ENCODE measurements at places on chromosomes 1 and 21. TPM values are rescaled to one million over a fixed set of nuclear protein-coding genes. Genes with fewer than 3 reads are reported as not detected.

DNA sequence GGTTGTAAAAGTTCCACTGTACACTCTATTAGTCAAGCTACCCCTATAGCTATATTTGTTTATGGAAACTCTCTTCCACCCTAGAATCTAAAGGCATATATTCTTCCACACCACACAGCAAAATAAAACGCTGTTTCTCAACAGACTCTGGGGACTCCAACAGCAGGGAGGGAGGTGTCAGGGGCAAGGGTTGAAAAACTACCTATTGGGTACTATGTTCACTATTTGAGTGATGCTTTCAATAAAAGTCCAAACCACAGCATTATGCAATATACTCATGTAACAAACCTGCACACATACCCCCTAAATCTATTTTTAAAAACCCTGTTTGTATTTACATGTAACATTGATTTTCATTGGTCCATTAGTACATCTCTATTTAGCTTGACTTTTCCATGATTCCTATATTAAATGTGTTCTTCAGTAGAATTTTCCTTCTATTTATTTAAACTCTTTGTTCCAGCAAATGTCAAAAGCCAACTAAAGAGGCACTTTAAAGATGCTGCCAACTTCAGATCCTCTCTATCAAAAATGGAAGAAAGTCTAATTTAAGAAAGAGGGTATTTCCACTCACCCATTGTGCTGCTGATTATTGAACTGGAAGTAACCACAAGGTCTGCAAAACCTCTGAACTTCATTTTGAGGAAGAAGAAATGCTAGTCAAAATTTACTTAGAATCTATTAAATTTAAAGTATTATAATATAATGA, 26.2 kb downstream of the RGS7 start:
- no peak for DNase-seq
- H3K27me3 ChIP-seq = no peaks in the 10 kb centered on the region
- H3K36me3 ChIP-seq = no peaks in the 10 kb centered on the region

DNA sequence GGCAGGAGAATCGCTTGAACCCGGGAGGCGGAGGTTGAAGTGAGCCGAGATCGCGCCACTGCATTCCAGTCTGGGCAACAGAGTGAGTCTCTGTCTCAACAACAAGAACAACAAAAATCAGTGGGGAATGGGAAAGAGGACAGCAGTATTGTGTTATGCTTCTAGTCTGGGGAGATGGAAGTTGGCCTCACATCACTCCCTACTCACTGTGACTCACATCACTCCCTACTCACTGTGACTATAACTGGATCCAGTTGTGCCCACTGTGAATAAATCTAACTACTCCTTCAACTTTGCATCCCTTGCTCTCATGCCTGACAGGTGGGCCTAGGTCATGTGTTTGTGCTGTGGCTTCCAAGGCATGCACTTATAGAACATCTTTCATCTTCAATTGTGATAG, 285.4 kb upstream of the USP24 start:
- H3K4me3 ChIP-seq = no peak overlapping the region
- no peaks in the 10 kb centered on the region for H3K27me3 ChIP-seq
- H3K27ac ChIP-seq = no peak overlapping the region
- no peaks in the 10 kb centered on the region for H3K36me3 ChIP-seq
- H3K4me1 ChIP-seq = peaks cover 15% of the 10 kb centered on the region
- no peak for DNase-seq

ROR1 gene
- total RNA-seq = 2.3 TPM

GRCh38 chr1:16187748-16188401, 24.6 kb downstream of the ARHGEF19 start:
- no peaks in the 10 kb centered on the region for H3K36me3 ChIP-seq
- 0 out of 3 replicates have a peak, but pooled peaks cover 5% of the 10 kb centered on the region for H3K27me3 ChIP-seq
- peaks cover 64% of the 10 kb centered on the region for H3K4me1 ChIP-seq
- no peak overlapping the region for H3K27ac ChIP-seq

- DNase-seq = no peak
- no peaks in the 10 kb centered on the region for H3K4me1 ChIP-seq
- no peak overlapping the region for H3K4me3 ChIP-seq
- H3K27ac ChIP-seq = no peak overlapping the region
- H3K36me3 ChIP-seq = no peaks in the 10 kb centered on the region
Observed at GRCh38 chr1:247437551-247438505, 20.1 kb downstream of the OR2B11 start.

CCDC181 gene
- total RNA-seq = not detected

GRCh38 chr1:3690282-3691065, 38.2 kb downstream of the TP73 start:
- no peak for DNase-seq
- H3K36me3 ChIP-seq = no peaks in the 10 kb centered on the region
- no peak overlapping the region for H3K27ac ChIP-seq

PPM1J gene
- 0.07 TPM for total RNA-seq
